ENCODE measurements at places on chromosomes 6 and 20.
A peak's percentile ranks its signal among the peaks of the same experiment; 100 is the strongest.

DNA sequence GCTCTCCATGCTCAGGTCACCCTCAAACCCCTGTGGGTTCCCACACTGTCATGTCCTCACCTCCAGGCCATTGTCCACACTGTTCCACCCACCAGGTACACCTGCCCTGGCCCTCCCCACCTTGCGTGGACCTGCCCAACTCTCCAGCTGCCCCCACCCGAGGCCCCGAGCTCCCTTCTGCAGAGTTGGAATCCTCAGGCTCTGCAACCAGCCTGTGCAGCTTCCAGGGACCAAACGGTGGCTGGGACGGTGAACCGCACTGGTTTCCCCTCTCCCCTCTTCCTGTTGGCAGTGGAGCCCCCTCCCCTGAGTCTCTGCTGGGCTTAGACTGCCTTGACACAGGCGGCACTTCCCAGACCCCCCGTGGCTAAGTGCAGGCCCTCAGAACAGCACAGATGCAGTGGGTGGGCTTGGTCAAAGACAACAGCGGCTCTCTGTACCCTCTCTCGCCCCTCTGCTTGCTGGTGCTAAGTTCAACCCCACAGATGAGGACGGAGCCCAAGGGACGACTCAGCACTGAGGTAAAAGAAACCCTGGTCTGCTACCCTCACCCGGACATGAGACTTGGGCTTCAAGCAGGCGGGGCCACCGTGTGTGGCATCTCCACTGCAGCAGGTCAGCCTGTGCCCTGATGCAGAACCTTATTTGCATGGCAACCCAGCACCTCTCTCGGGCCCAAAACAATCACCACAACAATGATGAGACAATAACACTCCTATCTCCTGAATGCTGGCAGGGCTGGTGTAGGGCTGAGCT lies 11.0 kb downstream of the ZBP1 start:
- no peak for DNase-seq

DNA sequence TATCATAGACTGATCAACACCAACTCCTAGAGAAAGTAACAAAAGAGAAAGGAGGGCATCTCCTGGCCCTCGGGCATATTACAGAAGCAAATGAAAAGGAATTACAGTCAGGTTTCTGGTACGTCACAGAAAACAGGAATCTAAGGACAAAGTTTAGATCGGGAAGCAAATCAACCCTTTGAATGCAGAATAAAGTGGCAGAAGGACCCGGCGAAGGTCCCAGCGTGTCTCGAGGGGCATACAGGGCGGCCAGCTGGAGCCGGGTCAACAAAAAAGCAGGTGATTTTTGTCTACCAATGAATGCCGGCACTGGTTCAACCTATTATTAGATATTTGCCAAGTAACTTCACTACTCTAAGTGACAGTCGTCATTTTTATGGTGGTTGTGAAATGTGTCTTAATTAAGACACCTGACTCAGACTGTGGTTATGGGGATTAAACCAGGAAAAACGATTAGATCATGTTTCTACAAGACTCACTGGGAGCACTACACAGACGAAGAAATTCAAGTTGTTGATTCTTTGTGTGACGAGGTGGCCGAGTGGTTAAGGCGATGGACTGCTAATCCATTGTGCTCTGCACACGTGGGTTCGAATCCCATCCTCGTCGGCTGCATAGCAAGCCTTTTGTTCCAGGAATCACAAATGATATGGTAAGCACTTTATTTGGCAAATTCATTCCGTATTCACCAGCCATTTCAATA lies 12.4 kb upstream of the ZSCAN9 start:
- no peak for DNase-seq

GRCh38 chr6:34248198-34248726 lies 544 bp downstream of the SMIM29 start:
- DNase-seq: no peak

DNA sequence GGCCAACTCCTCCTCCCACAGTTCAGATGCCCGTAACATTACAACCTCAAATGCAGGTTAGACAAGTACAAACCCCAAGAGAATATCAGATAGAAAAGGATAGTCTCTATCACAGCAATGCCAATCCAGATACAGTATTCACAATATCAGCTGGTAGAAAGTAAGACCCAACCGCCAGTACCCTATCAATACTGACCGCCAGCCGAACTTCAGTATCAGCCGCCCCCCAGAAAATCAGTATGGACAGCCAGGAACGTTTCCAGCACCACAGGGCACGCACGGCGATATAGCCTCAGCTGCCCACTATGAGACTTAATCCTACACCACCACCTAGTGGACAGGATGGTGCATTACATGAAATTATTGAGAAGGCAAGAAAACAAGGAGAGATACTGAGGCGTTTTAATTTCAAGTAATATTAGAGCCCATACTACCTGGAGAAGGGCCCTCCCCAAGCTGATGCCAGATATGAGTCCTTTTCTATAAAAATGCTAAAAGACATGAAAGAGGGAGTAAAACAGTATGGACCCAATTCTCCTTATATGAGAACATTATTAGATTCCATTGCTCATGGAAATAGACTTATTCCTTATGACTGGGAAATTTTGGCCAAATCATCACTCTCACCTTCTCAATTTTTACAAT lies 17.6 kb upstream of the EIF2S2 start:
- peak; percentile 63 for DNase-seq

- DNase-seq: no peak
These were observed 284.6 kb upstream of the PRND start for GRCh38 chr20:4437131-4437530.

- DNase-seq: peak; percentile 81
These were observed 33.4 kb upstream of the SLC22A1 start for GRCh38 chr6:160088069-160088783.

DNA sequence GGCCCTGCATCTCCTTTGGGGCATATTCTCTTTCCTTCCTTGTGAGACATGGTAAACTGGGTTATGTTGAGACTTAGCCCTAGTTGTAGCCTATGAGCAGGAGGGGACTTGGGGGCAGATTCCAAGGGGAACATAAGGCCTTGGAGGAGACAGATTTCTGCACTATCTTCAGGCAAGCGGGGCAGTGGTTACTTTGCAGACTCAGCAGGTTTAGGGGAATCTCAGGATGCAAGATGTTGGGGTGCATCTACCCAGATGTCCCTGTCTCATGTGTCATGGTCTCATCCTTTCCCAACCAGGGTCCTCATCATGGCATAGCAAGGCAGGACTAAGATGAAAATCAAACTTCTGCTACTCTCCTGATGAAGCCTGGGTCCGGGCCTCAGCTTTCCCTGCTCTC lies 58.6 kb upstream of the PTPRT start:
- DNase-seq: no peak

GRCh38 chr6:130385064-130385695 lies 19.4 kb downstream of the TMEM200A start:
- no peak for DNase-seq

GRCh38 chr20:44367746-44368145 lies 12.2 kb downstream of the HNF4A start:
- DNase-seq: no peak

- DNase-seq: no peak
These were observed 78.6 kb downstream of the LINC00237 start for GRCh38 chr20:21027569-21027968.

DNA sequence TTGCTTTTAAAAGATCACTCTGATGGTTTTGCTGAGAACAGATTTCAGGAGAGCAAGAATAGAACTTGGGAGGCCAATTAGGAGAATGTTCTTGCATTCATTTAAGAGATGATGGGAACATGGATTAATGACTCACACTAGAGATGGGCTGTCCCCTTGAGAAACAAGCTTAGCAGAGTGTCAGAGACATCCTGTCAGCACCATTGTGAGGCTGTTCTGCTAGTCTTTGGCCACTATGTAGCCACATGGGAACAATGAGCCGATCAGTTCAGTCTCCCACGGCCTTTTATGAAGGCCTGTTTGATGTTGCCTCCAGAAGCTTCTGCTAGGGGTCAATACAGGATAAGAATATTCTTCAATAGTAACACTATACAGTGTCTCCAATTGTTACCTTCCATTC lies 113.0 kb upstream of the EYA4 start:
- no peak for DNase-seq

DNA sequence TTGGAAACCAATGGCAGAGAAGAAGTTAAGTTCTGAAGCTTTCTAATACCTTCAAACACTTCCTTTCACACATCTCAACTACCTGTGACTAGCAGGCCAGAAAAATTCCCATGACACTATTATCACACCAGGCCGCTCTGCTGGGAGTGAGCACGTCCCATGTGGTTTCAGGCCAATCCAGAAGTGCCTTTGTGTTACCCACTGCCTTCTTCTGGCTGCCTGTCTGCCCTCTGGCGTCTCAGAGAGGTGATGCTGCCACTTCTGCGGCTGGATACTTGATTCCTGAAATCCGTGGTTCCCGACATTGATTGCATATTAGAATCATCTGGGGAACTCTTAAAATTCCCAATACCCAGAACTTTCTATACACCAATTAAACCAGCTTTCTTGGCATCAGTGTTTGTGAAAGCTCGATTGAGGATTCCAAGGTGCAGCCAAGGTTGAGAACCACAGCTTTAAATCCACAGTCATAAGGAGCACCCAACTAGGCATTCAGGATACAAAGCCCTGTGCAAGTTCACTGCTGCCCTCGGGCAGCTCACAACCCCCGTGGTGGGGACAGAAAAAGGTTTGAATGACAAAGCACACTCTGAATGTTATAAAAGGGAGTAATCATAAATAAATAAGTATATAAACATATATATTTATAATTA lies 65.6 kb downstream of the STMND1 start:
- DNase-seq: no peak

DNA sequence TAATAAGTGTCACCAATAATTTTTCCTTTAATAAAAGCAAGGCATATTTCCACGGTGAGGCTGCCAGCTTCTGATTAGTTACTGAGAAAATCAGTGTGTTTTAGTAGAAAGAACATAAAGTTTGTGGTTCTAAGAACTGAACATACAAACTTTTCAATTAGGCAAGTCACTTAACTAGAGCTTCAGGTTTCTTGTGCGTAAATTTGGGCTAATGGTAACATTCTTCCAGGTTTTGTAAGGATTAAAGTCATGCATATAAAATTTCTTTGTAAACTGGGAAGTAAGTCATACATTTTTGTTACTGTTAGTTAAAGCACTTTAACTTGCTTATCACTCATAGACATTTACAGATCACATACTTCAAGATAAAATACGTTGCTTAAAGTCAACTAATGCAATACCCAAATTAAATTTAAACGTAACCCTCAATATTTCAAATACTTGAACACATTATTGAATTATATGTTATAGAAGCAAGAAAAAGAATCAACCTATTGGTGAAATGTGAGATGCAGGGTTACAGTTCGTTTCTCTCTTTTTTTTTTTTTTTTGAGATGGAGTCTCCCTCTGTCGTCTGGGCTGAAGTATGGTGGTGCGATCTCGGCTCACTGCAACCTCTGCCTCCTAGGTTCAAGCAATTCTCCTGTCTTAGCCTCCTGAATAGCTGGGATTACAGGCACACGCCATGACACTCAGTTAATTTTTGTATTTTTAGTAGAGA lies 327.3 kb upstream of the NOX3 start:
- DNase-seq: no peak

GRCh38 chr6:3532296-3532916 lies 75.6 kb upstream of the SLC22A23 start:
- no peak for DNase-seq

- DNase-seq: no peak
These were observed 992.5 kb upstream of the CITED2 start for GRCh38 chr6:140366991-140367390.

- no peak for DNase-seq
These were observed 27.6 kb upstream of the HLA-C start for GRCh38 chr6:31299511-31299910.

- no peak for DNase-seq
These were observed 124.2 kb downstream of the LY86 start for GRCh38 chr6:6712449-6713403.

DNA sequence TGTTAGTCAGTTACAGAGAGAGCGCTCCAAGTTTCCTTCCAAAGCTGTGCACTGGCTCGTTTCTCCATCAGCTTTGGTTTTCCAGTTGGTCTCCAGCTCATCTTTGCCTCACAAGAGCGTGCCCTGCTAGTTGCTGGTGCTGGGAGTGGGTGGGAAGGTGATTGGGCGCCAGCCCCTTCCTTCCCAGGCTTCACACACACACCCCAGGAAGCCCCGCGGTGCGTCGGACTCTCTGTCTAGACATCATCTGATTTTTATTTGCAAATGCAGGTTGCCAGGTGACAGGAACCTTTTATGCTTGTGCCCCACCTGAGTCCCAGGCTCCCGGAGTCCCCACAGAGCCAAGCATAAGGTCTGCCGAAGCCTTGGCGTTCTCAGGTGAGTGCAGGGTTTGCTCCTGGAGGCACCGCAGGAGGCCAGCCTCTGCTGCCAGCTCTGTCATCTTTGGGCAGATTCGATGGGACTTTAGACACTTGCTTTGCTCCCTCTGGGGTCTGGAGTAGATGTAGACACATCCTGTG lies 7.1 kb downstream of the IRF4 start:
- DNase-seq: no peak

DNA sequence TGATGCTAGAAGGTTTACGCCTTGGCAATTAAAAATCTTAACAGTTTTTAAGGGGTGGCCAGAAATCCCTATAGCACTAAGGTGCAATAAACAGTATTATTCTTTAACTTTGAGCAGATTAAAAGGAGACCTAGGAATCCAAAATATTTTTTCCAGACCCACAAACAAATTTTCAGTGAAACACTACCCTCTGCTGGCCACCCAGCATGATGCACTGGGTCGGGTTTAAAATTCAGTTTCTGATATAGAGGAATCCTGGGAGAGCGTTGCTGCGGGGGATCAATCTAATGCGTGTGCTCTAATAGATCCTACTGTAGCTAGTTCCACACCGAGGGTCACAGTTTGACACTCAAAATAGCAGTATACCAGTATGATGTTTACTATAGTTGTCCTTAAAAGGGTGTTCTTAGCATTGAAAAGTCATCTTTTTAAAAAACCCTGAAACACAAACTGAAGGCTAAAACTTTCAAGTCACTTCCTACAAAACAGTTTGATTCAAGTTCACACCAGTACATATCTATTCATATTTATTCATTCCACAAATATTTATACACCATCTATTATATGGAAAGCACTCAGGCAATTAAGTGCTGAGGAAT lies 10.2 kb downstream of the UBE3D start:
- peak; percentile 54 for DNase-seq

DNA sequence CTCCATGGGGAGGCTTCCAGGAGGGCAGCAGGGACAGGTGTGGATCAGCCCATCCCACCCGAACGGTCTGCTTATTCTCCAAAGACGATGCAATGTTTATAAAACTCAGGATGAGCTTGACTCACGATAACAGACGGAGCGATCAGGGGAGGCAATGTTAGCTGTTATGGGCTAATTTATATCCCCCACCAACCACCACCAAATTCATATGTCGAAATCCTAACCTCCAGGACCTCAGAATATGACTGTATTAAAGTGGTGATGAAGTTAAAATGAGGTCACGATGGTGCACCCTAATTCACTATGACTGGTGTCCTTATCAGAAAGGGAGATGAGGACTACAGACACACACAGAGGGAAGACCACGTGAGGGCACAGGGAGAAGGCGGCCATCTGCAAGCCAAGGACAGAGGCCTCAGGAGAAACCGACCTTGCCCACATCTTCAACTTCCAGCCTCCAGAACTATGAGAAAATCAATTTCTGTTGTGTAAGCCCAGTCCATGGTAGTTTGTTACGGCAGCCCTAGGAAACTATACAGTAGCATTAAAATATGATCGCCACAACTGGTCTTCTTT lies 7.0 kb downstream of the ADTRP start:
- DNase-seq: no peak
